ENCODE measurements at places on chromosomes 6 and 20.

- DNase-seq = no peak
Measured at GRCh38 chr6:36382976-36383375, 4.5 kb downstream of the ETV7 start.

GRCh38 chr6:73058736-73059135, 166.6 kb downstream of the KHDC1L start:
- DNase-seq = no peak

- peak; percentile 32 for DNase-seq
Measured at GRCh38 chr20:45293041-45294002, 13.3 kb upstream of the RBPJL start.

DNA sequence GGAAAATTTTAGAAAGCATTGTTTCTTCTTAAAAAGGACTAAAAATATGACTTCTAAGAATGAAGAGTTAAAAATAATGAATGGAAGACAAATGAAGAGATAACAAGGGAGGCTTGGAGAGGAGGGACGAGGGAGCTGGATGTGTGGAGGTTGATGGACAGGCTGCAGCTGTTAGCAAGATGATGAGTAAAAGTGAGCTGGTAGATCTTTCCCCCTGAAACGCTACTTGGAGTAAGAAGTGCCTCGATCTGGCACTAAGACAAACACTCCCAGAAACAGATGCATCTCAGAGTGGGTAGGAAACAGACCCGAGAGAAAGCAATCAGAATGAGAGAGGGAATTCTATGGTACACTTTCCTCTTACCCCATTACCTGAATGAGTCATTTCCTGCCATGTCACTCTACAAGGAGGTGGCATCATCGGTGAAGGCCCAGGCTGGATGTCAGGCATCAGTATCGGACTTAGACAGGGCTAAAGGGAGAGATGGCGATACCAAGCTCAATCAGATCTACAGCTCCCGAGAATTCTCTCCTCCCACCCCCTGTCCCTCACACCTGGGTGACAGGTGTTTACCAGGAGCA, 154.1 kb upstream of the BMP2 start:
- no peak for DNase-seq

DNA sequence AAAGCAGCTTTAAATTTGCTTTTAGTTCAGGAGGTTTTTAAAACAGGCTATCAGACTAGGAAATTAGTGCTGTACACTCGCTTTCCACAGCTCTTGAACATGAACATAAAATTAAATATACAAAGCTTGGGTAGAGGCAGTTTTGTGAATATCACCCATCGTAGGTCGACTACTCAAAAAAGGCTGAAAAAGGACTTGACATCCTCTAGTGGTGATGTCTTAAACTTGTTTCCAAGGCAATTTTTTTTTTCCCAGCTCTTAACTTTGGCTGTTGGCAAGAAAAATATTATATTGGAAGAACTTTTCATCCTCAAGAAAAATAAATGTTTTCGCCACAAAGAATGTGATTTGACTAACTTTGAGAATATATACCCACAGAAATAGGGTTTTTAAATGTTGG, 2.9 kb downstream of the MAP7 start:
- peak; percentile 29 for DNase-seq

DNA sequence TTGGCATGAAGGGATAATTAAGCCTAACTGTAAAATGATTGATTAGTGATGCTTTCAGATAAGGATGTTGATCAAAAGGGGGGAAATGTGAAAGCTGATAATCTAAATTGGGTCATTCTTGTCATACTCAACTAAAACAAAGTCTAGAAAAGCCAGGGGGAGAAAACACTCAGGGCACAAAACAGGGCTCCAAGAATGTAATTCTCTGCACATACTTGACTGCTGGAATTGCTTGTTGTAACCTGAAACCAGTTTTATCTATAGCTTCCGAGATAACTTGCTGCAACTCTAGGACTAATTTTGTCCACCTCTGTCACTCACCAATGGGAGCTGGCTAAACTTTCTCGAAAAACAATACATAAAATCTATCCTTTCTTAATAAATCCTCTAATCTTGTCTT, 310.3 kb downstream of the CLVS2 start:
- no peak for DNase-seq

GRCh38 chr6:5328800-5329199, 67.5 kb downstream of the FARS2 start:
- DNase-seq = no peak

GRCh38 chr6:16473184-16473907, 235.0 kb downstream of the GMPR start:
- DNase-seq = no peak

DNA sequence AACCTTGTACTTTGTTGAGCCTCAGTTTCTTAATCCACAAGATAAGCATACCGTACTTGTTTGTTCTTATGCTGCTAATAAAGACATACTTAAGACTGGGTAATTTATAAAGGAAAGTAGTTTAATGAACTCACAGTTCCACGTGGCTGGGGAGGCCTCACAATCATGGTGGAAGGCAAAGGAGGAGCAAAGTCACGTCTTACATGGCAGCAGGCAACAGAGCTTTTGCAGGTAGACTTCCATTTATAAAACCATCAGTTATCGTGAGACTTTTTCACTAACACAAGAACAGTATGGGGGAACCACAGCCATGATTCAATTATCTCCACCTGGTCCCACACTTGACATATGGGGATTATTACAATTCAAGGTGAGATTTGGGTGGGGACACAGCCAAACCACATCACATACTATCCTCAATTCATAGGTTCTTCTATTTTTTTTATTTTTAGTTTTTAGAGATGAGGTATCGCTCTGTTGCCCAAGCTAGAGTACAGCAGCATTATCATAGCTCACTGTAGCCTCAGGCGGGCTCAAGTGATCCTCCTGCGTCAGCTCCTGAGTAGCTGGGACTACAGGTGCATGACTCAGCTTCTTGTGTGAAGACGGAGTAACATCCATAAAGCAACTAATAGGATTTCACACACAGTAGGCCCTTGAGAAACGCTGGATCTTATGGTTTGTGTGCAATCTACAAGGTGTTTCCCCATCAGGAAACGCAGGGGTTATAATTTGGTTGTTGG, 76.7 kb upstream of the IYD start:
- no peak for DNase-seq

- DNase-seq = peak; percentile 14
Measured at GRCh38 chr20:51700809-51701285, 67.3 kb downstream of the ATP9A start.

DNA sequence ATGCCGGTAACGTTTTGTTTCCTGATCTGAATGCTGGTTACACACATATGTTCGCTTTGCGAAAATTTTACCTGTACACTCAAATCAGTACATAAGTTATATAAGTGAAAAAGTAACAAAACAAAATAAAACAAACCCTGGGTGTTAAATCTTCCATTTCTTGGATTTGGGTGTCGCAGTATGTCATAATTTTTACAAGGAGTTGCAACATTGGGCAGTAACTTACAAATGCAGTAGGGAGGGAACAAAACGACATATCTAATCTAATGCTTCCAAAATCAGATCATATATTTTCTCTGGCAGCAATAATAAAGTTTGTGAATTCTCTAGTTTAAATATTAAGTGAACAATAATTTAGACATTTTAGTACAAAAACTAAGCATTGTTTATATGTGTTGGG, 25.2 kb downstream of the SNX14 start:
- no peak for DNase-seq

- no peak for DNase-seq
Measured at GRCh38 chr6:111258010-111258409, 170.7 kb downstream of the SLC16A10 start.

GRCh38 chr6:50818673-50819072, at the start of gene TFAP2B:
Gene TFAP2B, plus strand, starts transcription at chr6:50818871. Its CDS starts 21 bp downstream, at chr6:50818892.
- DNase-seq = no peak

GRCh38 chr20:7123457-7123856, 356.0 kb downstream of the BMP2 start:
- DNase-seq = no peak

DNA sequence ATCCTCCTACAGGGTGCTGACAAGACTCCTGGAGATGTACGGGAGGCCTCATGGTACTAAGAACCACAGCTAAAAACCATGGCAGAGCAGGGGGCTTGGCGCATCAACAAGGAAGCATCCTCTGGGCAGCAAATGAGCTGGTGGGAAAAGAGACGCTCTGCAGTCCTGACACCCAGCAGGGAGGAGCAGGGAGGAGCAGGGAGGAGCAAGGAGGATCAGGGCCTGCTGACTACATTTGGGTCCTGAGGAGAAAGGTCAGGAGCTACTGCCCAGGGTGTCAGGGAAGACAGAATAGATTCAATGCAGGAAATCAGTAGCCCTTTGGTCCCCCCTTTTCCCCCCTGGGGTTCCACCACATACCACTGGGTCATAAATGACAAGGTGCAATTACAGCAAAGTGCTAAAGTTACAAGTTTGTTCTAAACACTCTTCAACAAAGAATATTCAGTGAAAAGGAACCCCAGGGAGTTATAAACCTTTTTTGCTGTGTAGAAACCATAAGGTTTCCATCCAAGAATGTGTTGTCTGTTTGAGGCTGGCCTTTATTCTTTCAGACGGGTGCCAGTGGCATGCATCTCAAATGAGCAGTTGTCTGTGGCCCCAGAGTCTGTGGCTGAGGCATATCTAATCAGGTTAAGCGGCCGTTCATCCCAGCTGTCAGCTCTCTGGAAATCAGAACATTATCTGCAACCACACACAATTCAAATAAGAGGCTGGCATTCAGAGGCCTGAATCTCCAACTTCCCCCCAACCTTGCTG, 325.0 kb downstream of the CDC5L start:
- no peak for DNase-seq

DNA sequence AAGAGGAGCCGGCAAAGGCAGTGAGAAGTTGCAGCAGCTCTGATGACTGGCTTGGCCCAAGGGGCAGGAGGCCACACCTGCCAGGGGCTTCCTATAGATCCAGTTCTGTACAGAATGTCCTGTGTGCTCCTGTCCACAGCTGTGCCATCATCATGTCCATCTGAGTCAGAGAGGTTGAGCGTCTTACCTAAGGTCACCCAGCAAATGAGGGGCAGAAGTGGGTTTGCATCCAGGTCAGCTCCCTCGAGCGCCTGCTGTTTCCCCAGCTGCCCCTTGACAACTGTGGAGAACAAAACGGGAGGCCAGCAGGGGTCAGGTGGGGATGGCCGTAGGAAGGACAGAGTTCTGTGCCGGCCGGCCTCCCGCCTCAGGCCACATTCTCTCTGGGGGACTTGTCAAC, 47.6 kb downstream of the DLGAP4 start:
- DNase-seq = no peak

DNA sequence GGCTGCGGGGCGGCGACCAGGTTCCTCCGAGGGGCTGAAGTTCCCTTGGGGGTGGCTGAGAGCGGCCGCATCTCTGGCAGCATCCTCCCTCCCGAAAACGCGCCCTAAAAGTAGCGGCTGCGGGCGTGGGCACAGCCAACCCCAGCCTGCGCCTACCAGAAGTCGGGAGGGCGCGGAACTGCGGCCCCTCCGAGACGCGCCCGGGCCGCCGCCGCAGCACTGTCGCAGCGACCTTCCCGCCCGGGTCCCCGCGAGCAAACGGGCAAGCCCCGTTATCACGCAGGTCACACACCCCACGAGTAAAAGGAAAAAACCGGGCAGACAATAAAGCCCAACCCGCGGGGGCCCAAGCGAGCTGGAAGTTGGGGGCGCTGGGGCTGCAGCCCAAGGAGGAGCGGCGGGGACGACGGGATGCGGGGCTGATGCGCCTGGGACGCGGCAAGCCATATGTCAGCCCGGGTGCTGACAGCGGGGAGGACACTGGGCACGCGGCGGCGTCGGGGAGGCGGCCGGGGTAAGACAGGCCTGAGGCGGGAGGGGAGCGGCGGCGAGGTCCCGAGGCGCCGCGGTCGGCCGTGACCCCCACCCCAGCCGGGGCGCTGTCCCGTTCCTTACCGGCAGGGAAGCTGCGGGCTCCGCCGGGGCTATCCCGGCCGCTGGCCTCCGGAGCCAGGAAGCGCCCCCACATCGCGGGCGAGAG, 659 bp downstream of the CEP85L start:
- no peak for DNase-seq

- no peak for DNase-seq
Measured at GRCh38 chr6:108238322-108238721, 22.5 kb downstream of the SNX3 start.

DNA sequence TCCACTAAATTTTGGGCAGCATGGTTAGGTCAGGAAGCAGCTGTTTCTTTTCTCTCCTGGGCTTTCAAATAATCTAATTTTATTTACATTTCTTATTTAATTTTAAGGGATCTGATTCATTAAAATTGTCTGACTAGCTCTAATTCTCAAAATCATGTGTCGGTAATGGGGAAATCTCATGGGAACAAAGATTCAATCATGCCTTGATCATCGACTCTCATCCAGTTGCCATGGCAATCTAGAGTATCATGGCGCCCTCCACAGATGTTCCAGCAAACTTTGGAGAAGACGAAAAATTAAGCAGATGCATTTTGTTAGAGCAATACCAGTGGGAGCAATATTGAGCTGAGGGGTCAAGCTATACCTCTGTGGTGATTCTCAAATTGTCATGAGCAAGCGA, 358.0 kb upstream of the CDH4 start:
- DNase-seq = no peak

GRCh38 chr6:160791981-160792418, 90.0 kb downstream of the PLG start:
- no peak for DNase-seq

DNA sequence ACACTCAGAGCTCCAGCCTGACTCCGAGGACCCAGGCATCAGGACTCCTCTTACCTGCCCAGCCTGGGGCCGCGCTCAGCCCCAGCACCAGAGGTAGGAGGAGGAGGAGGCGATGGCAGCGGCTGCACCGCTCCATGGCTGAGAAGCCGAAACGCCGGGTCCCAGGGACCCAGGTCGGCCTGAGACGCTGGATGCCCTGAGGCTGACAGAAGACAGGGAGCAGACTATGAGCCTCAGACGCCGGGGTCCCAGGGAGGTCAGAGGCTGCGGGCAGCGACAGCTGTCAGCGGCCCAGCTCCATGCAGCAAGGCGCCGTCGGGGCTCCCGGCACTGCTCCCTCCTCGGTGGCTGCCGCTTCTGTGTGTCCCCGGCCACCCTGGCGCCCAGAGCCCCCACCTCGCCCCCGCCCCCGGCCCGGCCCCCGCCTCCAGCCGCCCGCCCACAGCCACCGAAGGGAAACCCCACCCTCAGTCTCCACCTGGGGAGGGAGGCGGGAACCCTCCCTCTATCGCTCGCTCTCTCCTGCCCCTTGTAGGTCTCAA, at the start of gene COL11A2:
TSS of gene COL11A2 (minus strand) at position 363 of the 542 bp plus-strand sequence. CDS start at position 136, 227 bp downstream.
- no peak for DNase-seq

- DNase-seq = no peak
Measured at GRCh38 chr6:132830334-132830751, 16.0 kb downstream of the RPS12 start.

DNA sequence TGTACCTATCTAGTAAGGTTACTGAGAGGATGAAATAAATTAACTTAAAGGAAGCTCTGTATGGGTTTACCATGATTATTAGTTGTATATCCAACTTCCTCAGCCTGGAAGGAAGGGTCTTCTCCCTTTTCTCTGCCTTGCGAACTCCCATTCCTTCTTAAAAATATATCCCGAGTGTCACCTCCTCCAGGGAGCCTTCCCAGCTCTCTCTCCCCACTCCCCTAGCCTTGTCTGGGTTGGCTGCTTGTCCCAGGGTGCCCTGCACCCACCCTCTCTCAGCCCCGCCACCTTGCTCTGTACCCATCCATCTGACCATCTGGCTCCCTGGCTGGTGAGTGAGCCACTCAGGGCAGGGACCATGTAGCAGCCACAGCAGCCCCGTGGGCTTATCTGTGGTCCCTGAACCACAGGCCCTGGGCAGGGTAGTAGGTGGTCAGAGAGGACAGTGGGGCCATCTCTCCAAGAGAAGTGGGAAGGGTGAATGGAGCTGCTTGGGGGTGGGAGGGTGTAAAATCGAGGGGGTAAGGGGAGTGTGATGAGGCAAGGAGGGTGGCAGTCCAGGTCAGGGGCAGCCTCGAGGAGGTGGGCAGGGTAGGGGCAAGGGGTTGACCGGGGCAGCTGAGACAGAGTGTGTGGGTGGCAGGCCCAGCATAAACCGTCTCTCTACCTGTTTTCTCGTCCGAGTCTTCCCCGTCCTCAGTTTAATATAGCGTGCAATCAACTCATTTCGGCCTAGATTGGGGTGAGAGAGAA, 12.8 kb downstream of the TEAD3 start:
- no peak for DNase-seq

Measured in NCI-H1694 (cell line).